ENCODE measurements at places on chromosomes 16 and 17. TPM values are rescaled to one million over a fixed set of nuclear protein-coding genes. Genes with fewer than 3 reads are reported as not detected.
A peak's percentile ranks its signal among the peaks of the same experiment; 100 is the strongest.

- peaks cover 54% of the 10 kb centered on the region for H3K4me1 ChIP-seq
- H3K36me3 ChIP-seq, result no peaks in the 10 kb centered on the region
- peak overlapping the region; percentile 76 for H3K27ac ChIP-seq
- no peak for DNase-seq
- no peaks in the 10 kb centered on the region for H3K27me3 ChIP-seq
Measured at GRCh38 chr16:8888951-8889892, 7.1 kb downstream of the LITAFD start.

DNA sequence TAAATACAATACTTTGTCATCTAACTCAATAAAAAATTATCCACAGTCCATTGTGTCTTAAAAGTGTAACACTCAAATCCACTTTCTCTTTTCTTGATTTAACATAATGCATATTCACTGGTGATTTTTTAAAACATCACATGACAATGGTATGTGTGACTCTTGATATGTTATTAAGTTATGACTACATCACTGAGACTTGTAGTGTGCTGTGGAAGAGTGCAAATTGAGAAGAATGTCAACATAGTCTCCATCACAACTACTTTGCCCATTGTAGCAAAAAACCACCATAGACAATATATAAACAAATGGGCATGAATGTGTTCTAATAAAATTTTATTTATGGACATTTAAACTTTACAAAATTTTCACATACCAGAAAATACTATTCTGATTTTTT lies 380.7 kb upstream of the PMFBP1 start:
- no peak for DNase-seq
- H3K4me3 ChIP-seq, result no peak overlapping the region

- DNase-seq, result no peak
- H3K27ac ChIP-seq, result no peak overlapping the region
- no peaks in the 10 kb centered on the region for H3K36me3 ChIP-seq
- no peaks in the 10 kb centered on the region for H3K27me3 ChIP-seq
Measured at GRCh38 chr16:65889533-65889966, 476.9 kb upstream of the CDH5 start.

GRCh38 chr16:87075319-87075860 lies 241.8 kb downstream of the C16orf95 start:
- no peak overlapping the region for H3K27ac ChIP-seq
- DNase-seq, result no peak
- H3K27me3 ChIP-seq, result peaks cover 2% of the 10 kb centered on the region
- no peaks in the 10 kb centered on the region for H3K4me1 ChIP-seq

DNA sequence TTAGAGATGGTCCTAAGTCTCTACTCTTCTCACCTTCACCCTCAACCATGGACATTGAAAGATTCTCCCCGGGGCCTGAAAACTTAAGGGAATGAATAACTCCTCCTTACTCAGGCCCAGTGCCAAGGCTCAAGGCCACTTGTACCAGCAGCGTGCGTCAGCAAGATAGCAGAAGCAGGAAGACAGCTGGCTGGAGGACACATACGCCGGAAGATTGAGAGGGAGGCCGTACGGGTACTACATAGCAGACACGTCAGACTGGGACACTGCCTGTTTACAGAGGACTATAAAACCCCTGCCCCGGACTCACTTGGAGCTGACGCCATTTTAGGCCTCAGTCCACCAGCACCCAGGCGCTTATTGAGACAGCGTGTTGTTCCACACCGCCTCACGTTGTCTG lies 75.8 kb upstream of the MED13 start:
- peaks cover 43% of the 10 kb centered on the region for H3K27me3 ChIP-seq
- no peaks in the 10 kb centered on the region for H3K36me3 ChIP-seq
- H3K4me3 ChIP-seq, result no peak overlapping the region
- H3K4me1 ChIP-seq, result no peaks in the 10 kb centered on the region

- no peak overlapping the region for H3K4me3 ChIP-seq
- no peak for DNase-seq
- H3K27me3 ChIP-seq, result no peaks in the 10 kb centered on the region
Measured at GRCh38 chr16:53925107-53925410, 221.1 kb downstream of the FTO start.

GRCh38 chr16:23868136-23868535 lies 32.4 kb downstream of the PRKCB start:
- no peak overlapping the region for H3K27ac ChIP-seq
- no peak for DNase-seq
- H3K4me3 ChIP-seq, result no peak overlapping the region
- no peaks in the 10 kb centered on the region for H3K4me1 ChIP-seq
- no peaks in the 10 kb centered on the region for H3K36me3 ChIP-seq
- H3K27me3 ChIP-seq, result peaks cover 2% of the 10 kb centered on the region

DNA sequence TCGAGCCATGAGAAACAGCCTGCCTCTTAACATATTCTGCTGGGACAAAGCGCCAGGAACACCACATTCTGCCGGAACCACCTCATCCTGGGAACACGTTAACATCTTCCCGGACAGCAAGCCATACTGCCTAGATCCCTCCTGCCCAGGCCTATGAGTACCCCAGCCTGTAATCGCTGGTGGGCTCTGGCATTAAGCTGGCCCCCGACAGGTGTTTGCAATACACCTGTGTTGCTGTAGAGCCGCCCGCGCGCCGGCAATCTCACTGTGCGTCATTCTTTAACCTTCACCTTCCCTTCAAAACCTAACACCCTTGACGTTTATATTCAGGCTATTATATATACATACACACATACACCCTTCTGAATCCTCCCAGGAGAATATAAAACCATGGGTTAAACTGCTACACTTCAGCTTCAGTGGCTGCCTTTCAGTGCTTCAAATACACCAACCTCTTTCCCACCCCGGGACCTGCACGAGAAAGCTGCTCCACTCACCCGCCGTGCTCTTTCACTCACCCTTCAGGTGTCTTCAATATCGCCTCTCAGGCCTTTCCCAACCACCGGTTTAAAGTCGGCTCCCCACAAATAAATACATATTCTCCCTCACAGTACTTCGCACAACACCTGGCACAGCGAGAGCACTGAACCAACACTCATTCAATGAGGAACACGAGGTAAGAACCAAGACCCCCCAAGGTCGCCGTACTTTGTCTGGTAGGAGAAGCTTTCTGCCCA lies 1.0 kb upstream of the ENDOV start:
- H3K4me3 ChIP-seq, result peak overlapping the region; percentile 100
- H3K27ac ChIP-seq, result no peak overlapping the region
- no peaks in the 10 kb centered on the region for H3K27me3 ChIP-seq
- no peaks in the 10 kb centered on the region for H3K36me3 ChIP-seq
- no peak for DNase-seq

DNA sequence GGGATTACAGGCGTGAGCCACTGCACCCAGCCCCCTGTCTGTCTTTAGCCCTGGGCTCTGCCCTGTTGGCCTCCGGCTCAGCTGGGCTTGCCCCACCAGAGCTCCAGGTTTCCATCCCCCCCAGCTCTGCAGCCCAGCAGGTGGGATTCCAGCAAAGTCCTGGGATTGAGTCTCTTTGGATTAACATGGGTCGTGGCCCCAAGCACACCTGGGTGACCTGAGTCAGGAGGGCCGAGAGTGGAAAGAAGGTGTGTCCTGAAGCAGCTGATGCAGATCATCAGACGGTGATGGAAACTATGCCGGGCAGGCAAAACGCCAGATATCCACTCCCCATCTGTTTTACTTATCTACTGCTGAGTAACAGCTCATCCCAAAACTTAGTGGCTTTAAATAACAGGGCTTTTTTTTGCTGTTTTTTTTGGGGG lies 72.5 kb downstream of the KNOP1 start:
- H3K27ac ChIP-seq, result peak overlapping the region; percentile 16
- peaks cover 3% of the 10 kb centered on the region for H3K4me1 ChIP-seq
- peaks cover 6% of the 10 kb centered on the region for H3K36me3 ChIP-seq
- peak; percentile 62 for DNase-seq

GRCh38 chr16:3170440-3171180 lies 17.4 kb upstream of the OR1F1 start:
- peak overlapping the region; percentile 47 for H3K4me3 ChIP-seq
- peaks cover 37% of the 10 kb centered on the region for H3K27me3 ChIP-seq
- H3K4me1 ChIP-seq, result peaks cover 17% of the 10 kb centered on the region
- H3K27ac ChIP-seq, result no peak overlapping the region

DNA sequence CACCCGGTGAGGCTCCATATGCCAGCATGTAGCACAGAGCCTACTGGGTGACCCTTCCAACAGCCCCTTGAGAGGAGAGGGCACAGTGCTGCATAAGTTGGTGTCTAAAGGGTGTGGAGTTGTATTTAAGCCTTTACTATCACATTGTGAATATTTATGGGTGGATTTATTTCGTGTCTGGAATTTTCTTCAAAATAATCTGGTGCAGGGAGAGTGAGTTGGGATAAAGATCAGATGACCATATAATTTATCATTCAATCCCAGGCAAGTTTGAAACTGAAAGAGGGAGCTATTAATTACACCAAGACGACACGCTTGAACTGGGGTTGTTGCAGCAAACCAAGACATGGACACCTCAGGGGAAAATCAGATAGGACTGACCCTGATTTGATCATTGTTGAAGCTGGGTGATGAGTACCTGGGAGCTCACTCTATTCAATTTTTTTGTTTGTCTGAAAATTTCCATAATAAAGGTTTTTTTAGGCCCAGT lies 42.2 kb downstream of the LDHD start:
- no peak overlapping the region for H3K4me3 ChIP-seq
- no peaks in the 10 kb centered on the region for H3K27me3 ChIP-seq
- no peaks in the 10 kb centered on the region for H3K36me3 ChIP-seq
- no peak for DNase-seq

GRCh38 chr16:57223057-57223456 lies 22.0 kb upstream of the ARL2BP start:
- H3K4me1 ChIP-seq, result no peaks in the 10 kb centered on the region
- no peak overlapping the region for H3K4me3 ChIP-seq
- no peaks in the 10 kb centered on the region for H3K27me3 ChIP-seq
- H3K27ac ChIP-seq, result no peak overlapping the region

DNA sequence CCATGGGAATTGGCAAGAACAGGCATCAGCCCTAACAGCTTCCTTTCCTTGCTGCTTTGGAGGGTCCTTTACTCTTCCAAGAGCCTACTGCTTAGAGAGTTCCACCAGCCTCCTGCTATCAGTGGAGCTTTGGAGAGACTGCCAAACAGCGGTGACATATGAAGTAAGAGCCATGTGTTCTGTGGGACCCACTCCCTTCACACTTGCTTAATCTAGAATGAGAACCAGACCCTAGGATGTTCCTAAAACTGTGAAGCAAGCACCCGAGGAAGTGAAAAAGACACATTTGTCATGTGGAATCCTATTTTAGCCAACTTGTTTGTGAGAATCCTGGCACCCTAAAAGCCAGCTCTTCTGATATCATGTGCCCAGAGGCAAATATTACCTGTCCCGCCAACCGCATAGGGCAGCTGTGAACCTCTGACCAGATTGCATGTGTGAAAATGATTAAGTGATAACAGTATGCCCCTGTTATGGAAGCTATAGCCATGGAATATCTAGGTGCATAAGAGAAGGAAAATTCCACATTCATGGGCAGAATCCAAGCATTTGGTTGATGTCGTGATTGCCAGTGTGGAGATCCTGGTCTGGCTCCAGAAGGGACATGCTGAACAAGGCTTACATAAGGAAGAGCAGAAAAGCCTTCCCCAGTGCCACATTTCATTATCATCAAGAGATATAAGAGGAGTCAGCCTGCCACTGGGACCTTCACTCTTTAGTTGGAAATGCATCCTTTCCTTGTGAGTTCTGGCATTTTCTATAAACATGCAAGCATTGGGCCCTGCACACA lies 18.7 kb downstream of the RCVRN start:
- no peaks in the 10 kb centered on the region for H3K36me3 ChIP-seq
- no peak overlapping the region for H3K4me3 ChIP-seq
- H3K4me1 ChIP-seq, result no peaks in the 10 kb centered on the region
- DNase-seq, result no peak

DNA sequence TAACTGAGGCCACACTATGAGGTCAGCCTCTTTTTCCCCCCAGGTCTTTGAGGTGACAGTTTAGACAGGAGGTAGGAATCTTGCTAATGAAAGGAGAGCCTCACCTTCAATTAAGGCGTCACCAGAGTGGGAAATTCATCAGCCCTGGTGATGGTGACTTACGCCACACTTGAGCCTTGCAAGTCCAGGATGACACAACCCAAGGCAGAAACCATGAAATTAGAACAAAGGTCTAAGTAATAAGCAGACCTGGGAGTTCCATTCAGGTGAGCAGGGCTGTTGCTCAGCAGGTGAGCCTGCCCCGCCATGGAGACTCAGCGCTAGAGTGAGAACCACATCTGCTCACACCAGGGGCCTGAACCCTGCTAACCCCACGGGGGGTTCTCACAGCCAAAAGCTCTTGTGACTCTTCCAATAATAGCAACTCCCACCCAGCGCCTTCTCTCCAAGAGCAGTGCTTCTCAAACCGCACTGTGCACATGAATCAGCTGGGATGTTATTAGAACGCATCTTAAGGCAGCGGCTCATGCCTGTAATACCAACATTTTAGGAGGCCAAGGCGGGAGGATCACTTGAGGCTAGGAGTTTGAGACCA lies 28.7 kb upstream of the KIFC3 start:
- no peak overlapping the region for H3K4me3 ChIP-seq
- no peaks in the 10 kb centered on the region for H3K36me3 ChIP-seq

DNA sequence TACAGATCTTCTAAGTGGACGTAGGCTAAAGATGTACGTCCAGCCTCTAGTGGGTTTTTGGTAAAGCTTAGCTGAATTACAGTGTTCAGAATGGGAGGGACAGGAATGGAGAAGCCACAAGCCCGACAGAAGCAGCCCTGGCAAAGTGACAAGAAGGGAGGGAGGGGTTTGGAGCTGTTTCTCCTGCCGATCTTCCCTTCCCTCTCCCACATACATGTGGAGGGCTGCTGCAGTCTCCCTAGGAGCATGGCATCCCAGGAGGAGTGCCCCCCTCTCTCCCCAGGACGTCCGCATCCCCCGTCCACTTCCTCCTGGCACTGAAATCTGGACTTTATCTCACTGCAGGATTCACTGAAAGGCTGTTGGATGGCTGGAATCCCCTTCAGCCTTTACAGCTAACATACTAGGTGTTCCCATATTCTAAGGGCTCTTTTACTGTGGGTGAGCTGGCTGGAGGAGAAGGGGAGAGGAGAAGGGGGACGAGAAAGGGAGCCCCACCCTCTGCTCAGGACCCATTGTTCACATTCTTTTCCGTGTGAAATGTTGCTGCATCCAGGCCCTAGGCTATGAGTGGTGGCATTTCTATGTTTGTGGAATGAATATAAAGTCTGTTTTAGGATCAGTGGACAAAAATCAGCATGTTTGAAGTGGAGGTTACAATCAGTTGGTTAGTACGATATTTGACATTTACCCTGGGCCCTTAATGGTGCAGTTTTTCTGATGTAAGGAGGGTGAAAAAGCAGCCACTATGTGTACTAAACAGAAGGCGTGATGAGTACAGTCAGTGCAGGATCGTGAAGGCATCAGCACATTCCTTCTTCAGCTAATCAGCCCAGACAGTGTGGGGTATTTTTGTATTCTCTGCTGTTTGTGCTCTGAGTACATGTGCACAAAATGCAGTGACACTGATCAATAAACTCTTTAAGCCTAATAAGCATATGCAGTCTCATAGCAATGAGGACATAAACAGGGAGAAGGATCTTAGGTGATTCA lies 94.6 kb downstream of the SPECC1 start:
- no peaks in the 10 kb centered on the region for H3K36me3 ChIP-seq
- H3K4me1 ChIP-seq, result no peaks in the 10 kb centered on the region
- DNase-seq, result no peak
- no peak overlapping the region for H3K4me3 ChIP-seq

The KRT32 gene
- polyA plus RNA-seq, result 0.31 TPM

The SCIMP gene
- 0.55 TPM for polyA plus RNA-seq

The ZFPM1 gene
- 0.56 TPM for polyA plus RNA-seq

The NAGS gene
- 13.5 TPM for polyA plus RNA-seq

The CLEC19A gene
- not detected for polyA plus RNA-seq

The ALOX12B gene
- not detected for polyA plus RNA-seq

The CDT1 gene
- 0.03 TPM for polyA plus RNA-seq

The NT5M gene
- 11.5 TPM for polyA plus RNA-seq

The CFAP97D1 gene
- 0.01 TPM for polyA plus RNA-seq
